Globus pallidus (tissue), 1 donor: ENCODE measurements at places on chromosomes 5 and 9.

DNA sequence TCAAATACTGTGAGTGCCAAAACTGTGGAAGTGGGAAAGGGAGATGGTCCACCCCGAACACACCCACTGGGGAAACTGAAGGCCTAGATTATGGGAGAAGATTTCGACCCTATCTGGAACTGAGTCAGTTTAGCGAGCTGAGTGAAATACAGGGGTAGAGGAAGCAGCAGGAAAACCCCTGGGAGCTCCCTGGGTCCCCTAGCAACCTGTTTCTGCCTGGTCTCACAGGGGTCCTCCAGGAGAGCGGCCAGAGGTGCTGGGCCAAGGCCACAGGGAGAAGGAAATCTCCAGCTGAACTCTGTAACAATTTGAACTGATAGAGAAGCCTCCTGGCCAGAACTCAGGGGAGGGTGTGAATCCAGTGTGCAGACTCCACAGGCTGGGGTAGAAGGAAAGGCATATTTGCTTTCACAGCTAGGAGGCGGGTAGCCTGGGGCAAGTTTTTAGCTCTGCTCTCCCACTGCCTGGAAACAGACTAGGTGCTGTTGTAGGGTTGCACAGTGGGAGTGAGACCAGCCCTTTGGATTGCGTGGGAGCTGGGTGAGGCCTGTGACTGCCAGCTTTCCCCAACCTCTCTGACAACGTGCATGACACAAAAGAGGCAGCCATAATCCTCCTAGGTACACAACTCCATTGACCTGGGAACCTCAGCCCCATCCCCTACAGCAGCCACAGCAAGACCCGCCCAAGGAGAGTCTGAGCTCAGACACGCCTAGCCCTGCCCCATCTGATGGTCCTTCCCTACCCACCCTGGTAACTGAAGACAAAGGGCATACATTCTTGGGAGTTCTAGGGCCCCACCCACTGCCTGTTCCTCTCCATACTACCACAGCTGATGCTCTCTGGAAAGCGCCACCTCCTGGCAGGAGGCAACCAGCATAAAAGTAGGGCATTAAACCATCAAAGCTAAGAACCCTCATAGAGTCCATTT is 78.8 kb upstream of the GPBP1 start:
- DNase-seq: no peak

- DNase-seq: no peak
Observed at GRCh38 chr5:180113660-180114303, 42.2 kb upstream of the RNF130 start.

- DNase-seq: no peak
Observed at GRCh38 chr5:126881821-126882600, 105.1 kb downstream of the LMNB1 start.

- DNase-seq: no peak
Observed at GRCh38 chr9:123318961-123319421, 37.0 kb upstream of the CRB2 start.

GRCh38 chr9:93059011-93059714 is 662 bp downstream of the SUSD3 start:
- no peak for DNase-seq

DNA sequence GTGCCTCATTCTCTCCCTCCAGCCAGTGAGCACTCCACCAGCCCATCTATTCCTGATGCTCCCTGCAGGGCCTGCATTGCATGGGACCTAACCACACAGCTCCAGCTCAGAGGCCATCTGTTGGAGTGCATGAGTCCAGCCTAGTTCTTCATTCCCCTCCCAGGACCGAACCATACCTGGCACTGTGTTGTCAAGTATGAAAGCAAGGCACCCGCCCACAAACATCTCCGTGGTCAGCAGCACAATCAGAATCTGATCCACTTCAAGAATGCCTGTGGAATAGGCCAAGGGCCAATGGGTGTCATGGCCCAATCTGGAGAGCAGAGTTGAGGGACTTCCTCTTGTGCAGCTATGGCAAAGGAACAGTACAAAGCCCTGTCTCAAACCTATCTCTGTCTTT is 5.9 kb downstream of the SLC23A1 start:
- no peak for DNase-seq

DNA sequence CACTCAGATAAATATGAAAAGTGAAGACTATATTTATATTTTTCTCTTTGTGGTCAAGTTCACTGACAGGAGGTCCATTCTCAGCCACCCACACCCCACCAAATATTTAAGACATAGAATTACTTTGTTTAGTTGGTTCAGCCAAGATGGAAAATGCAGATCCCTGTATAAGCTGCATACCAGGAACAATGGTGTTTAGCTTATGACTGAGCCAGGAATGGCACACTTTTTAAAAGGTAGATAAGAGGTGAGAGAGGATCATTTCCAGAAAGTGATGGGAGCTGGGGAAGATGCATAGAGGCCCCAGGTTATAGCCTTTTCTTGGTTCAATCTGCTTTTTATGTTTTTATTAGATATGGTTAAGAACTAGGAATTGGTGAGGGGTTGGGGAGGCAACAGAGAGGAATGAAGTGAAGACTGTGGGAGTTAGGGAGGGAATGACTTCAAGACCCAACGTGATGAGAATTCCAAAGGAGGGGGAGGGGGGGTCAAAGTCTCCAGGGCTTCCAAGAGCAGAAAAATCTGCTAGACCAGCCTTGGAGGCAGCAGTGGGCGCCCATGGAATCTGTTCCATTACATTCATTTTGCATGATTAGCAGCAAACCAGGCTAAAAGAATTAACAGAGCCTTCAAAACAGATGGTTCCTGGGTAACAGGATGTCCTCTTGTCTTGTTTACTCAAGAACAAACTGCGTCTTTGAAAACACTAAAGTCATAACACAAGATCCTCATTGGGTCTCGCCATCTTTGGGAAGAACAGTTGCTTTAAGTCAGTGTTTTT is 95.2 kb downstream of the FGF1 start:
- DNase-seq: no peak

DNA sequence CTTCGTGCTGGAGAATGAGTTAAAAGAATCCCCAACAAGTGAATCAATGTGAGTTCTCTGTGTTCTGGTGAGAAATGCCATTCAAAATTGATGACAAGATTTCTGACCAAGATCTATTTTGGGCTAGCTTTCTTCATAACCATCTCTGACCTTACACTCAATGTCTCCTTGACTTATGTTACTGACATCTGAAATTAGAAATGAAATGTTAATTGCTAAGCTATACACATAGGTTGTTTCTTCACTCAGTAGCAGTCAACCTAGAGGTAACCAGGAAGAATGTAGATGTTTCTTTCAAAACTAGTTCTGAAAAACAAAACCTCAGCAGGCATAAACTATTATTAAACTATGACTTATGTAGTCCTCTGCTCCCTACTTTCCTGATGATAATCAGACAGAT is 2220.7 kb upstream of the C9orf72 start:
- no peak for DNase-seq

DNA sequence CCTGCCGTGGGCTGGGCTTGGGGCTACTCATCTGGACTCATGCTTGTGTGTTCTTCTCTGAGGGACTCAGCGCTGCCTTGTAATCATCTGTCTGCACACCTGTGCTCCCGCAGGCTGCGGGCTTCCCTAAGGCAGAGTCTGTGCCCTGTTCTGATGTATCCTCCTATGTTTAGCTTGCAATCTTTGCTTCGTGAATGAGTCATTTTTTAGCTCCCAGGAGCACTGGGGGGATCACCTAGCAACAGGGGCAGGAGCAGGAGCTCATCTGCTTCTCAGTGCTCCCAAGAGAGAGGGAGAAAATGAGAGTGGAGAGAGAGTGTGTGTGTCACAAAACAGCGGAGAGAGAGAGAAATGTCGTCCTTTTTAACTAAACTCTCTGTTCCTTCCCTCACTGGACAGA is 202.4 kb upstream of the ZNF618 start:
- DNase-seq: no peak

- DNase-seq: peak; percentile 2
Observed at GRCh38 chr9:76459694-76460635, 983 bp downstream of the GCNT1 start.

DNA sequence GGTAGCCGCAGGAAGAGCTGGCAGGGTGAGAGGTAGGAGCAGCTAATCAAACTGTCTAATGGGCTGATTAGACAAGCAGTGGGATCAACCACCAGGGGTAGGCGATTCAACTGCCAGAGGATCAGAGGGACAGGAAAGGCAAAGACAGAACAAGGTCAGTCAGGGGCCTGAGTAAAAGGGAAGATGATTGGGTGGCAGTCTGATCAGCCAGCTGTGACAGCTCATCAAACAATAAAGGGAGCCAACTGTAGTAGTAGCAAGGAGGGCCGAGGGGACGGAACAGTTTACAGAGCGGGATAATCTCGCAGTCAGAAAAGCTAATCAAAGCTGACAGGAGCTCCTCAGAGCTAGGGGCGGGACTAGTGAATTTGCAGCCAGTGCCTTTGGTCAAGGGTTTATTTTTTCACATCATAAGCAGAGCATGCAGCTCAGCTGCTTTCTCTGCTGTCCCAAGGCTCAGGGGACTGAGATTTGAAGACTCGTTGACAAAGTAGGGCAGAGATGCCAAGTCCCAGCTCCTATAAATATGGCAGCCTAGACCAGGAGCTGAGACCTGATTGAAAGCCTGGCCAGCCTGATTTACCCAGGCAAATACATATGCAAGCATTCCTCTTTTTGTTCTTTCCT is 418.2 kb downstream of the GABRG2 start:
- DNase-seq: no peak

DNA sequence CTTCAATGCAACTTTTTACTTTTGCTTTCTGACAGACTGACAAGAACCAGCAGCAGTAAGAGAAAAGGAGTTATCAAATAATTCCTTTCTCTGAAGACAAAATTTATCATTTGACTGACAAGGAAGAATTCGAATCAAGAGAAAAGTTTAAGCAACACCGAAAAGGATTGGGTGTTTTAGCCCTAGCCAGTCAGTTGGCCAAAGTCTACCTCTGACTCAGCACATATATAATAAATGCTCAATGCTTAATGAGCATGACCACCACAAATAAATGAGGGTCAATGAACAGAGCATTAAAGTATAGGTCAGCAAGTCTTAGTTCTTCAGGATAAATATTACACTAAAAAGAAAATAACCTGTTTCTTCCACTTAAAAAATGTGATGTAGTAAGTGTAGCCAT is 1603.5 kb upstream of the C9orf72 start:
- DNase-seq: no peak

GRCh38 chr9:125141251-125141650 is 2.1 kb downstream of the SCAI start:
- no peak for DNase-seq

- no peak for DNase-seq
Observed at GRCh38 chr9:134723491-134724190, 82.0 kb downstream of the COL5A1 start.

- DNase-seq: no peak
Observed at GRCh38 chr5:32814620-32815019, 103.5 kb downstream of the NPR3 start.

DNA sequence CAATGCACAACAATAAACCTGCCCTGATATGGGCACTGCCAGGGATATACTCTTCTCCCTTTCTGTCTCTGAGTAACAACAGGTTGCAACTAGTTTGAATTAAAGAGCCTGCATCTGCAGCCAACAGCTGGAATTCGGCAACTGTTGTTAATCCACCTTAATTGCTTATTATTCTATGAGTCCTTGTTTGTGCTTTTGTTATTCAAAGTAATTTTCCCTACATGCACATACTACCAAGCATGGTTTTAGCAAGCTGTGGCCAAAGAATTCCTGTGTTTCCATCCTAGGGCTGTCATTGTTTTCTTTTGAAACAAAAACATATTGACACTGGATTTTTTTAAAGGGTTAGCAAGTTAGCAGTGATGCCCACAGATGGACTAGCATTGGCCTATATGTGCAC is 171.5 kb downstream of the EFNA5 start:
- DNase-seq: no peak

DNA sequence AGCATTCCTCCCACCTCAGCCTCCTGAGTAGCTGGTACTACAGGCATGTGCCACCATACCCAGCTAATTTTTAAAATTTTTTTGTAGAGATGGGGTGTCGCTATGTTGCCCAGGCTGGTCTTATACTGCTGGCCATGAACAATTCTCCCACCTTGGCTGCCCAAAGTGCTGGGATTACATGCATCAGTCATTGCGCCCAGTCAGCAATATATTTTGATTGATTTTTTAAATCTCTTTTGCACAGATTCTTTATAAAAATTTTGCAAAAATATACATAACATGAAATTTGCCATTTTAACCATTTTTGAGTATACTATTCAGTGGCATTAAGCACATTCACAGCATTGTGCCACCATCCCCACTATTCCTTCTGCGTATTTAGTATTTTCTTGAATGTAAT is 94.0 kb downstream of the INVS start:
- no peak for DNase-seq

- DNase-seq: peak; percentile 67
Observed at GRCh38 chr9:14271093-14271673, 42.8 kb downstream of the NFIB start.

GRCh38 chr5:121151534-121151933 is 687.4 kb downstream of the PRR16 start:
- no peak for DNase-seq

GRCh38 chr5:95959051-95959887 is 2.4 kb downstream of the ELL2 start:
- DNase-seq: peak; percentile 45

DNA sequence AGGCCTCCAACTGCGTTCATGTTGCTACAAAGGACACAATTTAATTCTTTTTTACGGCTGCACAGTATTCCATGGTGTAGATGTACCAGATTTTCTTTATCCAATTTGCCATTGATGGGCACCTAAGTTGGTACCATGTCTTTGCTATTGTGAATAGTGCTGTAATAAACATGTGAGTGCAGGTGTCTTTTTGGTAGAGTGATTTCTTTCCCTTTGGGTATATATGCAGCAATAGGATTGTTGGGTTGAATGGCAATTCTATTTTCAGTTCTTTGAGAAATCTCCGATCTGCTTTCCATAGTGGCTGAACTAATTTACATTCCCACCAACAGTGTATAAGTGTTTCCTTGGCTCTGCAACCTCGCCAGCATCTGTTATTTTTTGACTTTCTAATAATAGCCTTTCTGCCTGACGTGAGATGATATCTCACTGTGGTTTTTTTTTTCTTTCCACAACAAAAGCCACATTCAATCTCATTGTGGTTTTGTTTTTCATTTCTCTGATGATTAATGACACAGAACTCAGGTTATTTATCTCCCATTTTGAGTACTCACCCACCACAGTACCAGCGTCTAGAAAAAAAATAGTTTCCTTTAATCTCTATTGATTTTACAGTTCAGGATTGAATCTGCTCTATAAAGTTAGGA is 21.9 kb downstream of the ARRDC3 start:
- DNase-seq: no peak

GRCh38 chr9:14417237-14417636 is 103.3 kb upstream of the NFIB start:
- DNase-seq: no peak

GRCh38 chr5:27962198-27962597 is 923.8 kb upstream of the CDH9 start:
- DNase-seq: no peak

DNA sequence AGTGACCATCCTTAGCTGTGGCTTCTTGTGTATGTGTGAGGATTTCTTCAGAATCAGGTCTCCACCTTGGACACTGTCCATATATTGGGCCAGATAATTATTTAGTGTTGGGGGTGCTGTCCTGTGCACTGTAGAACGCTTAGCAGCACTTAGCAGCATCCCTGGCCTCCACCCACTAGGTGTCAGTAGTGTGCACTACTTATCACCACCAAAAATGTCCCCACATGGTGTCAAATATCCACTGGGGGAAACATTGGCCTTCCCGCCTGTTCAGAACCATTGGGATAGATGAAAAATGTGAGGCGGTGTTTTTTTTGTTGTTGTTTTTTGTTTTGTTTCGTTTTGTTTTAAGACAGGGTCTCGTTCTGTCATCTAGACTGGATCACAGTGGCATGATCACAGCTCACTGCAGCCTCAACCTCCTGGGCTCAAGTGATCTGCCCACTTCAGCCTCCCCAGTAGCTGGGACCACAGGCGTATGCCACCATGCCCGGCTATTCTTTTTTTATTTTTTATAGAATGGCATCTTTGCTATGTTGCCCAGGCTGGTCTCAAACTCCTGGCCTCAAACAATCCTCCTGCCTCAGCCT is 67.7 kb downstream of the TENT4A start:
- no peak for DNase-seq
